ENCODE measurements at places on chromosomes 3 and 15.
A peak's percentile ranks its signal among the peaks of the same experiment; 100 is the strongest.

GRCh38 chr15:33292717-33293307, 18.0 kb upstream of the RYR3 start:
- DNase-seq = no peak

DNA sequence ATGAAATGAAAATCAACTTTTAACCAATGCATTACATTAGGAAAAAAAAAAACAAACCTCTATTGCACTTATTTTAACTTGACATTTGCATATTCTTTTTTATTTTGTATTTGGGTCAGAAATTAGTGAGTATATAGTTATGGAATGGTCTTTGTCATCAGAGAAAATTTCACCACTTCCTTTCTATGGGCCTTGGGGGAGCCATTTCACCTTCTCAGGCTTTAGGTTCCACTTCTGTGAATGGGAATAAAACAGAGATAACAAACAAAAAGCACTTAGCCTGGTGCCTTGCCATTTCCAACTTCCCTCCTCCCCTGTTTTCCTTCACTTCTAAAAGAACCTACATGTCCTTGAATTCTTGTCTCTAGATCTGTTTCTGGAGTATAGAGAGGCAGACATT, 168.0 kb upstream of the STT3B start:
- DNase-seq = no peak

DNA sequence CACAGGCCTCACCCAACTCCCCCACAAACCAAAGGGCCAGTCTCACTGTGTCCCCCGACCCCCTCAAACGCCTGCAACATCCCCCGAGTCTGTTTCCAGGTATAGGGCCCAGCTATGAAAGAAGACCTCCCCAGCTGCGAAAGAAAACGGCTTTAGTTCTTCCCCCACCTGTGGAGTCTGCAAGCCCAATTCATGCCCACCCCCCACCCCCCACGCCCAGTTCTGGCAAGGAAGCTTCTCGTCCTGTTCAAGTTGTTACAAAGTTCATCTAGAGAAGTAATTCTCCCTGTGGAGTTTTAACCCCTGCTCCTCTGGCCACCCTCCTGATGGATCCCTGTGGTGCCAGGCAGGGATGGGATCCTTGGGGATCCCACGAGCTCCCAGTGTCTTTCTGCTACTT, 54.4 kb downstream of the CCDC66 start:
- DNase-seq = no peak

DNA sequence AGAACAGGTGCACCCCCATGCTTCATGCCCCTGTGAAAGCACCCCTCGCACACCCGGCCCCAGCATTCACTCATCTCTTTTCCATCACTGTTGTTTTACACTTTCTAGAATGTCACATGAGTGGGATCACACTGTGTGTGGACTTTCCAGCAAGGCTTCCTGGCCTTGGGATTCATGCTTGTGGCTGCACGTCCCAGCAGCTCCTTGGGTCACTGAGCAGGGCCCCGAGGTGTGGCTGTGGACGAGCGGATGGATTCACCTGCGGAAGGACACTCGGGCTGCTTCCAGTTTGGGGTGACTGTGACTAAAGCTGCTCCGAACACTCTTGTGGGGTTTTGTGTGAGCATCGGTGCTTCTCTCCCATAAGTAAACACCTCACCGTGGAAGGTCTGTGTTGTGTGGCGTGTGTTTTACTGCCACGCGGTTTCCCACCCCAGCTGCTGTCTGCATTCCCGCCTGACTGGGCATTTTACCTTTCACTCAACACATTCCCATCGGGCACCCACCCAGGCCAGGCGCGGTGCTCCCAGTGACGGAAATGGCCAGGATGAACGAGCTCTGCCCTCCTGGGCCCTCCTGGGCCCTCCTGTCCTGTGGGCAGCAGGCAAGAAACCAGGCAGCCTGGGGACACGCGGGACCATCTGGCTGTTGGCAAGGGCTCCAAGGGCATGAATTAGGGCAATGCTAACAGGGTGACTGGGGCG, 41.4 kb downstream of the DNAJB8 start:
- no peak for DNase-seq

DNA sequence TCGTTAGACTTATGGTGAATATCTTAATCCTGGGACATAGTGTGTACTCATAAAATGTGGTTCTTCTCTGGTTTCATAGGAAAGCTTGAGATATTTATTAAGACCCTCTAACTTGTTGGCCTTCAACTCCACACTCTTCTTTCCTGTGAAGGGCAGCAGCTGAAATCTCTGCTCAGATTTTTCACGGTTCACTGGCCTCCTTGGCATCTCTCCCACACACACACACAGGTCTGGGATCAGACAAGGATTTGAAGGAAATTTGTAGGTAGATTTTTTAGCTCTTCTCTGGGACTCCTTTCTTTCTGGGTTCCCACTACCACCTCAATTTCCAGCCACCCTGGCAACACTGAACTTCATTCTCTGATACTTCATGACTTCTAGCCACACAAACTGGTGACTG, 70.2 kb downstream of the MYRIP start:
- DNase-seq = no peak

DNA sequence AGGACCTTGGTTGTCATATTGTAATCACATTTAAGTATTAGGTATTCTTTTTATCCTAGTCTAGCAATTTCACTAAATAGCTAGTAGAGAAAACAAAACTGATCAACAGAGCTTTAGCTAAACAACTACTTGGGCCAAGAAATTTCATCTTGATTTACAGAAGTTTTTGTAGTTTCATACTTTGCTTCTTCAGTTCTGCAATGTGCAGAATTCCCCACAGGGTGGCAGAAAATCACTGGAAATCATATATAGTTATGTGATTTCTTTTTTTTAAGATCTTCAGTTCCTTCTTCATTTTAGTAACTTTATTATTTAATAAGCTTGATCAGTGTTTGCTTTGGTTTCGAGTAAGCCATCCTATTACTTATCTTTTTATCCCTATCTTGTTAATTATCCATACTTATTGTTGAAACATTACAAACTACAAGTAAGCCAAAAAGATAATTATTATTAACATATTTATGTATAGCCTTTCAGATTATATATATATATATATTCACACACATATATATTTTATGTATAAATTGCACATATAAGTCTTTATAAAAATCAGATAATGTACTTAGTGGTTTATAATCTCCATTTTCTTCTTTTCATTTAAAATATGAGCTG, 2.2 kb upstream of the BNIP2 start:
- DNase-seq = peak; percentile 13

DNA sequence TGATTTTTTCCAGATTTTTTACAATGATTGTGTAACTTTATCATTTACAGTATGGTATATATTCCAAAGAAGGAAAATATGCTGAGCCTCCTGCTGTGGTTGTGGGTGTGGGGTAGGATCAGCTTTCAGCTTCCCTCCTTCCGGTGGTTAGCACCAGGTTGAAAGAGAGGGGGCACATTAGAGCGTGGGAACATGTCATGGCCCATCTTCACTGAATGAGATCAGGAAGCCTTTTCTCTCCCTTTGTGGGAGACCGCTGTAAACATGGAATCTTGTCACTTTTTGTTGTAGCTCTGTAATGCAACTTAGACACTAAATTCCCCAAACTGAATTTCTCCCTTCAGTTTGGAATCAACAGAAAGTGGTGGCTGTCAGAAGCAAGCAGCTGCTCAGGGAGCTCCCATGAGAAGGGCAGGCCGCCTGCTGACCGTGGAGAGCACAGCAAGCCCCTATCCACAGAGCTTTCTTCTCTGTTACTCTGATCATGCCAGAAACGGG, 86.7 kb upstream of the LIMD1 start:
- no peak for DNase-seq

DNA sequence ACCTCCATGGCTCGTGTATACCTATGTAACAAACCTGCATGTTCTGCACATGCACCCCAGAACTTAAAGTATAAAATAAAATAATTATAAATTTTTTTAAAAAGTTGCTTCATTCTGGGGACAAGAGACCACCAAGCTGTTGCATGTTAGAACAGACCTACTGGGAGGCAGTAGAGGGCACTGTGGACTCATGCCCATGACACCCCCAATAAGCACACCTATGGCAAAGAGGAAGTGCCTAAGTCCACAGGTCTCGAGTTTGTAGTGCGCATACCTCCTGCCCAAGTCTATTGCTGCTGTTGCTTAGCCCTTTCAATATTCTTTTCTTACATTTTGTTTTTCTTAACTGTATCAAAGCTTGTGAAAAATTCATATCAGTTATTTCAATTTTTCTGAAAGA, 267.9 kb upstream of the THBS1 start:
- no peak for DNase-seq

DNA sequence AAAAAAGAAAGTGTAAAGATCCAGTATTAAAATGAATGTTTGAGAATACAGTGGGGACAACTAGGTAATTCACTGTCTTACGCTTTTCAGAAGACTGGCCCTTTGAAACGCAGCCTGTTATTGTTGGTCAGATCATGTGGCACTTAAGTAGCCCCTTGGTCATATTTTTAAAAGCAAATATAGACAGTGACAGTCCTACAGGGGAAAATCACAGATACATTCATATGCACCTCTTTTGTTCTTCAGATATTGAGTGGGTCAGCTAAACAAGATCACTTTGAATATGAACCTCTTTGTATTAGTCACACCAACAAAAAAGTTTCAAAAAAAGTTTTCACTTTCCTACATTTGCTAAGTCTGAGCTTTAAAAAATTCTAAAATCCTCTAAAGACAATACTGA, 36.0 kb downstream of the TIGIT start:
- DNase-seq = no peak

- DNase-seq = no peak
Measured at GRCh38 chr15:86329311-86330013, 249.8 kb downstream of the AGBL1 start.

DNA sequence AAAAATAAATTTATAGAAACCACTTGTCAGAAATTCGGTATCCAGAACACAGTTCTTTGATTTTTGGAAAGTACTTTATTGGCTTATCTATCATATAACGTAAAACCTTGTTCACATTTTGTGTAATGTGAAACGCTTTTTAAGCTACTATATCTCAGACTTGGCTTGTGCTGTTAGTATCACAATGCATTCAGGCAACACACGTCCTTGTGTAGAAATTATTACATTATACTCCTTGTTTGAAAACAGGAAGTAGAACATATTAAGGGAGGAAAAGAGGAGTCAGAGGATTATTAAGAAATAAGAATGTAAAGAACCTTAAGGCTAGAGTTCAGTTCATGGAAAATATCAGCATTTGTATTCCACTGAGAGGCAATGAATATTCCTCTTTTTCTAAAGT, 1.6 kb downstream of the DNAJC13 start:
- no peak for DNase-seq

GRCh38 chr3:43932921-43933320, 242.2 kb downstream of the ABHD5 start:
- DNase-seq = no peak

- no peak for DNase-seq
Measured at GRCh38 chr15:58064980-58065444, 499 bp downstream of the ALDH1A2 start.

DNA sequence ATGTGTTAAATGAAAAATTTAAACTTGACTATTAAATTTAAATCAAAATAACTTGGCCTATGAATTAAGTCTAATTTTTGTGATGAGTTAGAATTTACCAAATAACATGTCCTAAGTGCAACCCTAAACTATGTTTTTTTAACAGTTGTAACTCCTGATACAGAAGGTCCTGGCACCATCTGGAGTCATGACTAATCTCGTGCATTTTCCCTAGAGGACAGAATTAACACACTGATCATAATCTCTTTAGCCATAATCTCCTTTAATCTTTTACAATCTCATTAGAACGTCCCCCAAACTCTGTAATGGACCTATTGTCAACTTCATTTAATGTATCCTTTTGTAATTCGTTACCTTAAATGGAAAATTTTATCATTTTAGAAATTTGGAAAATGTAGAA, 100.6 kb downstream of the SUCNR1 start:
- no peak for DNase-seq

- DNase-seq = no peak
Measured at GRCh38 chr15:92322566-92323355, 70.9 kb upstream of the ST8SIA2 start.

- DNase-seq = no peak
Measured at GRCh38 chr15:72785432-72785831, 1.9 kb upstream of the ADPGK start.

GRCh38 chr15:86203462-86203861, 123.8 kb downstream of the AGBL1 start:
- no peak for DNase-seq

DNA sequence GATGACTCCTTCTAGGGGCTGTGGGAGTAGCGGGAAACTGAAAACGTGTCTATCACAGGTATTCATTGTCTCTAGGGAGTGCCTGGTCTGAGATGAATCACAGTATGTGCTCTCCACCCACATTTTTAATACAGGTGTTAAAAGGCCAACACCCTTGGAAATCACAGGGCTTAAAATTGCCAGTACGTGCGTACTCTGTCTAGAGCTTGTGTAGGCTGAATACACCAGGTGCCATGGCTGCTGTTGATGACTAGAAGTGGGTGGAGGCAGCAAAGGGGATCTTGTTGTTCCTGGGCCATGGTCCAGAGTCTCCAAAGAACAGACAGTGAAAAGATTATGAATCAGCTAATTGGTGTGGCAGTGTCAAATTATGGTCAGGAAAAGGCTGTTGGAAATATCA, 35.1 kb upstream of the P3H2 start:
- DNase-seq = no peak

DNA sequence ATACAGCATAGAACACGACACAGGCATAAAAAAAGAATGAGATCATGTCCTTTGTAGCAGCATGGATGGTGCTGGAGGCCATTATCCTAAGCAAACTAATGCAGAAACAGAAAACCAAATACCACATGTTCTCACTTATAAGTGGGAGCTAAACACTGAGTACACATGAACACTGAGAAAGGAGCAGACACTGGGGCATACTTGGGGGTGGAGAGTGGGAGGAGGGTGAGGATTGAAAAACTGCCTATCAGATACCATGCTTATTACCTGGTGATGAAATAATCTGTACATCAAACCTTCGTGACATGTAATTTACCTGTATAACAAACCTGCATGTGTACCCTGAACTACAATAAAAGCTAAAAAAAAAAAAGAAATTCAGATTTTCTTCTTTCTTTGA, 100.4 kb downstream of the PPM1L start:
- no peak for DNase-seq

DNA sequence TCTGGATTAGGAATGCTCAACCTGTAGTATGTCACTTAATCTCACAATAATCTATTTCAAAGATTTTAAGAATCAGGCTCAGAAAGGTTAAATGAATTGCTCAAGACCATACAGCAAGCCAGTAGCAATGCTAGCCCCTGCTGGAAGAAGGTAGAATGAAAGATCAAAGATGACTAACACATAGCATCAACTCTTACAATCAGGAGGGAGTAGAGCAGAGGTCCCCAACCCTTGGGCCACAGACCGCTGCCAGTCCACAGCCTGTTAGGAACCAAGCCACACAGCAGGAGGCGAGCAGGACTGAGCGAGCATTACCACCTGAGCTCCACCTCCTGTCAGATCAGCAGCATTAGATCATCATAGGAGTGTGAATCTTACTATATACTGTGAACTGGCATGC, 15.5 kb upstream of the GATM start:
- DNase-seq = no peak

DNA sequence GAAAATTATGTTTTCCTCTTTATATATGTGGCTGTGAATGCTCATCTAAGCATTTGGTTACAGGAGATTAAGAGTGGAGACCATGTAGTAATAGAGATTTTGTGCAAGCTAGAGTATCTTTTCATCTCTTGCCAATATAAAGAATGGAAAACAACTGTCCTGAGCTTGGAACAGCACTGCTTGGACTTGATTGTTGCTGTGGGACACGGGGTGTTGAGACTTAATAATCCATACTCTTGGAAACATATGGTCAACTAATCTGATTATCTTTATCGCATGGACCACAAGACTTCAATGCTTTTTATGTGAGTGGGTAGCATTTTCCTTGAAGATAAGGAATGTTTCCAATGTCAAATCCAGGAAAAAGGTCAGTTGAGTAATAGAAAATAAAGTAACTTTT, 806.3 kb downstream of the DIPK2A start:
- DNase-seq = no peak

Data from effector CD8-positive, alpha-beta T cell (primary cell).